ENCODE measurements at places on chromosomes 11 and 22. TPM values are rescaled to one million over a fixed set of nuclear protein-coding genes. Genes with fewer than 3 reads are reported as not detected.

GRCh38 chr11:104995001-104995408 lies 26.6 kb upstream of the CASP4 start:
- DNase-seq = no peak

The SLC17A6 gene
- not detected for total RNA-seq

The SPTBN2 gene
- 1.6 TPM for total RNA-seq

The CCDC117 gene
- total RNA-seq = 27.8 TPM

DNA sequence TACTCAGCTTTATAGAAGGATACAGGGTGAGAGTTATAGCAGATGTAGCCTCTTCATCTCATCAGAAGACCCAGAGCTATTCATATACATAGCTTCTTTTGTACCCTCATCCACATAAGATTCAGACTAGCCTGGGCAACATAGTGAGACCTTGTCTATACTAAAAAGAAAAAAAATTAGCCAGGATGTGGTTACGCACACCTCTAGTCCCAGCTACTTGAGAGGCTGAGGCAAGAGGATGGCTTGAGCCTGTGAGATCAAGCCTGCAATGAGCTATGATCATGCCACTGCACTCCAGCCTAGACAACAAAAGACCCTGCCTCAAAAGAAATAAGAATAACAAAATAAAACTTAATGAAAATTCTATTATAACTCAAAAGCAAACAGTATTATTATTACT lies 36.7 kb upstream of the B3GNT6 start:
- DNase-seq = no peak

The LGALS12 gene
- not detected for total RNA-seq

- peak; percentile 43 for DNase-seq
These were observed 1.8 kb downstream of the SLC16A8 start for GRCh38 chr22:38081941-38082828.
